ENCODE measurements at places on chromosomes 3 and 15.

DNA sequence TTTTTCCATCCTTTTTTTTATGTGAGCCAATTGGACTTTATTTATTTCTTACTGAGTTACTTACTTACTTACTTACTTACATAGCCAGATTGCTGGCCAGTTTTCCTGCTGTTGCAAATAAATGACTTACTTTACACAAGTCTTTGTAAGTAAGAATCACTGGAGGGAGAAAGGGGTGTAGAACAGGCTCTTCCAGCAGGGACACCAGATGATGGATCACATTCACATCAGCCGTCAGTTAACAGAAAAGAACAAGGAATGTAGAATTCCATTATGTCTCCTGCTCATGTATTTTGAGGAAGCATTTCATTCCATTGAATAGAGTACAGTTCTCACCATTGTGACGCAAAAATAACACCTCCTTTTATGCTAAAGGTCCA is 188.6 kb downstream of the FNDC3B start:
- no peak for DNase-seq

DNA sequence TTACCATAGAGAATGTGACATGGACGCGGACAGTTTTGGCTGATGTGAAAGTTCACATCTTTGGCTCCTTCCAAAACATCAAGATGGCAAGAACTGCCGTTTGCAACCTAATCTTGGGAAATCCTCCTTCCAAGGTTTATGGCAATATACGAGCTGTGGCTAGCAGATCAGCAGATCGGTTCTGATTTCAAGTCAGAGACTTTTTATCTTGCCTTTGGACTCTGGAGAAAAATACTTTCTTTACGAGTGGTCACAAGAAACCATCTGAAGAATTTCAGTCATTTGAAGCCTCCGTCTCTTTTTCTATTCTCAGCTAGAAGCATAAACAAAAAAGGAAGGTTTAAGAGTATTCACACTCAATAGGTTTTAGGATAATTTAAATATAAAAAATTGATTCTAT is 153.5 kb upstream of the MEIS2 start:
- DNase-seq, result no peak

GRCh38 chr3:42780892-42781700 is 8.0 kb upstream of the CCDC13 start:
- no peak for DNase-seq

- no peak for DNase-seq
These were observed 1.2 kb upstream of the WDR6 start for GRCh38 chr3:49005998-49006397.

DNA sequence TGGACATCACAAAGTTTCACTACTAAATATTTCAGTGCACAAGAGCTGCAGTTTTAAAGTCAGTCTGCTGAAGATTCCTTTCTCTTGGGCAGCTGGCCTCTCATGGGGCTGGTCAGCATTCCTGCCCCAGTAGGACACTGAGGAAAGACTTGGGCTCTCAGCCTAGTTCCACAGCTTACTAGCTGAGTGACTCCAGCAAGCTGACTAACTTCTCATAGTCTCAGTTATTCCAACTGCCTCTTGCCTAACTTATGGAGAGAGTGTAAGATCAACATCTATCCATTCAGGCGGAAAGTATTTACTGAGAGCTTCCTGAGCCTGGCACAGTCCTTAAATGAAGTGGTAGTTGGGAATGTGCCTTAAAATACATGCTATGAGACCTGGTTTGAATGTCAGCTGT is 27.0 kb downstream of the TM4SF4 start:
- no peak for DNase-seq

GRCh38 chr3:131474115-131474514 is 28.7 kb downstream of the MRPL3 start:
- DNase-seq, result no peak

GRCh38 chr3:134710313-134710680 is 59.5 kb upstream of the KY start:
- no peak for DNase-seq

DNA sequence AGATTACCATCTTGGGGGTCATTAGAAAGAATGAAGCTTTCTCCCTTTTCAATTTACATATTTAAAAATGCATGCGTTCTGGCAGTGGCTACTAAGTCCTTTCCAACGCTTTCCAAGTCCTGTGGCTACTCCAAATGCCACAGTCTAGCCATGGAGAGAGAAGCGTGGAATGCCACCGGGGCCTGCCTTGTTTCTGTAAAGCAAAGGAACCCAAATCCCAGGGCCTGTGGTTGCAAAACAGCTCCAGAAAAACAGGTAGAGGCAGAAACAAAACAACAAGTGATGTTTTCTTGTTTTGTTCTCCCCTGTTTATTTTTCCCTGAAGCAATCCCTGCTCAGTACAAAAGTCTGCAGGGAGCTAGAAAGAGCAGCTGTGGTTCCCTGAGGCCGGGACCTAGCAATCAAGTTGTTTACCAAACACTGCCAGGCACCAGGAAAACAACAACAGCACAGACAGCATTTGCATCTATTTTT is 85.5 kb downstream of the FOXP1 start:
- no peak for DNase-seq

DNA sequence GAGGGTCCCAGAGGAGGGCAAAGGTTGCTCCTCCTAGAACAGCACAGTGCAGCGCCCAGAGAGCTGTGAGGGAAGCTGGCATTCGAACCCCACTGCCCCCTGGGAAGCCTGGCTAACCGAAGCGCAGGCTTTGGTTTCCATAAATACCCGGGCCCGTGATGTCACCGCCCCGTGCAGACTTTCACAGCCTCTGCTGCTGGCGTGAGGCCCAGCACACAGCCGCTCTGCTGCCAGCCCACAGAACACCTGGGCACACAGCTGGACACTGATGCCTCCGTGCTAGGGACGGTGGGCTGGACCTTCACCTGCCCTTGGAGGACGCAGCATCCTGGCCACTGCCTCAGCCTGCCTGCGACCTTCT is 1.0 kb downstream of the IQSEC1 start:
- DNase-seq, result no peak

GRCh38 chr15:29785136-29785535 is 37.1 kb downstream of the TJP1 start:
- DNase-seq, result no peak

- no peak for DNase-seq
These were observed 14.2 kb upstream of the TSEN2 start for GRCh38 chr3:12470111-12470510.

GRCh38 chr15:29978411-29979382 is 104.1 kb upstream of the GOLGA8J start:
- DNase-seq, result no peak

DNA sequence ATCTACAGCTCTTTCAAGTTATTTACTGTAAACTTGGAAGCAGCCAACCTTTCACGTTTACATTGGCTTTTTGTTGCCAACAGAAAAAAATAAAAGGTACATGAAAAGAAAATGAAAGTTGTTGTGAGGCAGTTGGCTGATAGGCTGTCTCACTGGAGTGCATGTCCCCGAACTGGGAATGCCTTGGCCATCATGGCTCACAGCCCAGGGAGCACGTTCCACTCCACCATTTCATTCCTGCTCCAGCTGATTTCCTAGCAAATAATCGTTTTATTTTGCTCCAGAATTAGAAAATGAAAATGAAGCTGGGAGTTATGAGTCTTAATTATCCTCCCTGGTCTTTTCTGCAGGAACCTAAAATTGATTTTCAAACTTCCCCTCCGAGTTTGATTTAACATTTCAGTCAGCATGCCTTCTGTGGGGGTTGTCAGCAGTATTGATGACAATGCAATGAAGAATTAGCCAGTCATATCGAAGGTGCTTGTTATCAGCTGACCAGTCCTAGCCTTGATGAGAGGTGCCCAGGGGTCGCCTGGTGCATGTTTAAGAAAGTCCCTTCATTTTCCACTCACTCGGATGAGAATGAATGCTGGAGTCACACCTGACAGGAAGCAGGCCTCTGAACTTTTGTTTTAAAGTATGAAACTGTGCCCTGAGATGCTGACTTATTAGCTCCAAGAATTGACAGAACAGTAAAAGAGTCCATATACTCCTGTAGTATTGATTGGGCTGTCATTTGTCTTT is 293.7 kb upstream of the TRIM42 start:
- no peak for DNase-seq

- DNase-seq, result no peak
These were observed 50.8 kb upstream of the BLM start for GRCh38 chr15:90666135-90666909.

GRCh38 chr15:78205856-78206255 is 28.5 kb downstream of the ACSBG1 start:
- no peak for DNase-seq

DNA sequence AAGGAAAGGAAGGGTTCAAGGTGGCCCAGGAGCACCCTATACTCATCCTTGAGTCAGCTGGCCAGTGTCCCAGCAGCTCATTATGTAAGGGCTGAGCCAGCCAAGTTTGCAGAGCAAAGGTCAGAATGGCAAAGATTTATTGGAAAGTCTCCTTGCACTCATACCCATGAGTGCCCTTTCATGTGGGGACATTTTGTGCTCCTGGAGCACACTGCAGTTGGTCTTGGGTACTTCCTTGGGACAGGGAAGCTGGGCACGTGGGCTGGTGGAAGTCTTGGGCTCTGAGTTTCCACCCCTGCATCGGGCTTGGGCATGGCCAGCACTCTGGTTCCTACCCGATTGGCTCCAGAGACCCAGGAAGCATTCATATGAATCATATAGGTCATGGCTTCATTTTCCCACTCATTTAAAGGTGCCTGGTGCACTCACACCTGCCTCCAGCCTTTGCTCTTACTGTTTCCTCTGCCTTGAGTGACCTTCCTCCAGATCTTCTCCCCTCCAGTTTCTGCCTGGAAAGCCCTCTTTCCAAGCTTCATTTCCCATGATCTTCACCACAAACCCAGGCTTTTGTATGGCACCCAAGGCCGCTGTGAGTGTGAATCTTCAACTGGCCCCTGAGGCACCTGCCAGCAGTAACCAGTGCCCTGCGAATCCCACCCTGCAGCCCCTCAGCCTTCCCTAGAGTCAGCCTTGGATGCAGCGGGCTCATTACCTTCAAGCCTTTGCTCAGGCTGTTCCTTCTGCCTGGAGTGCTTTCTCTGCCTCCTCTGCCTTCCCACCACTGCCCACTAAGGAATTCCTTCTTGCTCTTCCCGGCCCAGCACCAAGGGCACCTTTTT is 10.5 kb upstream of the PRKCD start:
- DNase-seq, result no peak

DNA sequence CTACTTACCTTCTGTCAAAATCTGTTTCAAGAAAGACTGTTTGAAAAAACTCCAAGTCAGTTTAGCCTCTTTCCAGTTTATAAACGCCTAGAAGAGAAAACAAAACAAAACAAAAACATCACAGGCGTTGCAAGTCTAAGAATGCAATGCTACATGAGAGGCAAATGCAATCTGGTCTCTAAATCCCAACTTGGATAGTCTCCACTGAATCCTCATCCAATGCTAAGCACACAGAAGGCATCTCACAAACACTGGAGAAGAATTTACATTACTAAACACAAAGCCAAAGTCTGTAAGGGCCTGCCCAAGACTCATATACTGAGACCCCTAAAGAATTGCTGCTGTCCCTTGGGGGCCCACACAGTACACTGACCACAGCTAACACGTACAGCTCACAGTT is 18.4 kb downstream of the RFT1 start:
- no peak for DNase-seq

DNA sequence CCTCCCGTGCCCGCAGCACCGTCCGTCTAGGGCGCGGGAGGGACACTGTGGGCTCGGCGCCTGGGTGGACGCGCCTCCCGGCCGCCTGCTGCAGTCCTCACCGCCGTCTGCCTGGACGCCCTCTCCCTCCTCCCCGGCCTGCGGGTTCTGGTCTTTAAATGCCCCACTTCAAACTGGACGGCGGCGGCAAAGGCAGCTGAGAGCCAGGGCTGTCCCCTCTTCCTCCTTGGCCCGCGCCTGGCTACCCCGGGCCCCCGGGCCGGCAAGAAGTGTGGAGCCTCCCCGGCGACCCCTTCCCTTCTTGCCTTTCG is 426 bp downstream of the CBLB start:
- DNase-seq, result no peak

DNA sequence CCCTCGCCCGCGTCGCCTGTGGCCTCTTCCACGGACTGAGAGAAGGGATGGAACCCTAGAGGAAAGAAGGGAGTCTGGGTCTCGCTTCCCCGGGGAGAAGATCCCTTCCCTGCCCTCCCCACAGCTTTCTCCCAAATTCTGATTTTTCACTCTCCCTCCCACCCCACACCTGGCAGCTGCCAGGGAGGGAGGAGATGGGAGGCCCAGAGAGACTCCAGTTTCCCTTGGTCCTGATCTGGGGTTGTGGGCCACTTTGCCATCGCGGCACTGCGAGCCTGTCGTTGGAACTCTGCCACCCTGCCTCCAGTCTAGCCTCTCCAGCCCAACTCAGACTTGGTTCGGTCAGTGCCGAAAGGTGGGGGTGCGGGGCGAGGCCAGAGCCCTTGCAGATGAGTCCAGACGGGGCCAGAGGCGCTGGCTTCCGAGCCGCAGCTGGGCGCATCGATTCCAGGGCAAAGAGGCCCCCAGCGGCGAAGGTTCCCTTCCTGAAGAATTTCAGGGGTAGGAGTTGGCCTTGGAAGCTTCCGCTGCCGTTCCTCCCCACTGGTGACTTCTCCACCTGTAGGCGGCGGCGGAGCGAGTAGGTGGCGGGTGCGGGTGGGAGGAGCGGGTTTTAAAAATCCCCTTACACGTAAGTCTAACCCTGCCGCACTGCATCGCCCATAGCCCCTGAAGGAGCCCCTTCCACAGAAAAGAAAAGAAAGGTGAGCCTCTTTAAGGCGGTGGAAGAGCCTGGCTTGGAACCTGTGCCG is 5.2 kb downstream of the WNT5A start:
- no peak for DNase-seq

- no peak for DNase-seq
These were observed 49.0 kb upstream of the SLC4A7 start for GRCh38 chr3:27533261-27533607.

DNA sequence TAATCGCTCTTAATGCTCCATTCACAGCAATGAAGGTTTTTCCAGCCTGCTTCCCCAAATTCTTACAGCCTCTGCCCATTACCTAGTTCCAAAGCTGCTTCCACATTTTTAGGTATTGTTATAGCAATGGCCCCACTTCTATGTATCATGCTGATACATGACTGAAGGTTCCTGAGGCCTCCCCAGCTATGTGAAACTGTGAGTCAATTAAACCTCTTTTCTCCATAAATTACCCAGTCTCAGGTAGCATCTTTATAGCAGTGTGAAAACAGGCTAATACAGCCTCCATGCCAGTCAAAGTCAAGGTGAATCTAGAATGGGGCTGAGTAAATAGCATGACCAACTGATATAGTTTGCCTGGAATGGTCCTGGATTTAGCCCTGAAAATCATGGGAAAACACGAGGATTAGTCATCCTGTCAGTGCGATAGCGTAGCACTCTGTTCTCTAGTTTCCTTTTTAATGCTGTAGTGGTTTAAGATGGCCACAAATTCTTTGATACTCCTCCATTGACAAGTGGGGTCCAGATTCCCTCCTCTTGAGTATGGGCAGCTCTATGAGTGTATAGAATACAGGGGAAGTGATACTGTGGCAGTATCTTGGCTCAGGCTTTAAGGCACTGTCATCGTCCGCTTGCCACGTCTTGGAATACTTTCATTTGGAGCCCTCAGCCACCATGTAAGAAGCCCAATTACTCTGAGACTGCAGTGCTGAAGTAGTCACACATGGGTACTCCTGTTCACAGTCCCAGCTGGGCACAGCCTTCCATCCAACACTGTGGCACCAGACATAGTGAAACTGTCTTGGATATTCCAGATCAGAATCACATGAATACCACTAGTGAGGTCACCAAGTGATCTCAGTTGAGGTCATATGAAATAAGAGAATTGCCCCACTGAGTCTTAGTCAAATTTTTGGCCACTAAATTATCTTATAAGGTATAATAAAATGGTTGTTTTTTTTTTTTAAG is 94.0 kb upstream of the PLCL2 start:
- no peak for DNase-seq

Data from stimulated activated CD8-positive, alpha-beta memory T cell treated with anti-CD3 and anti-CD28 coated beads, Interleukin-7, amount 100 ng/mL, for 24 hours (primary cell).